ENCODE measurements at places on chromosomes 4 and X.

DNA sequence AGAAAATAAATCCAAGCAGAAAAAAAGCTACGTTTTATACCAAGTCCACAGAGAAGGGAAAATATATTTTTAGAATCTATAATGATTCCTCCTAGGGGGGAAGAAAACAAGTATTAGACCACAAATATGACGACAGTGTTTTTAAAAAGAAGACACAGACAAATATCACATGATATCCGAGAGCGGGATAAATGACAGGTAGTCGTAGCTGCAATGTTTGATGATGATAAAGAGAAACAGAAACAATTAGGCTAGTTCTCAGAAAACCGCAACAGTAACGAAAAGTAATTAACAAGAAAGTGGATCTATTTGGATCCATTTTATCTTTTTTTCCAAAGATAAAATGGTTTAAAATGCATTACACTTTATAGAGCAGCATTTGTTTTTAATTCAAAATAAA, 918 bp downstream of the HAUS3 start:
- H3K36me3 ChIP-seq: no peaks in the 10 kb centered on the region
- H3K4me1 ChIP-seq: peaks cover 62% of the 10 kb centered on the region
- no peak overlapping the region for H3K27ac ChIP-seq
- H3K4me3 ChIP-seq: peak overlapping the region; percentile 95

DNA sequence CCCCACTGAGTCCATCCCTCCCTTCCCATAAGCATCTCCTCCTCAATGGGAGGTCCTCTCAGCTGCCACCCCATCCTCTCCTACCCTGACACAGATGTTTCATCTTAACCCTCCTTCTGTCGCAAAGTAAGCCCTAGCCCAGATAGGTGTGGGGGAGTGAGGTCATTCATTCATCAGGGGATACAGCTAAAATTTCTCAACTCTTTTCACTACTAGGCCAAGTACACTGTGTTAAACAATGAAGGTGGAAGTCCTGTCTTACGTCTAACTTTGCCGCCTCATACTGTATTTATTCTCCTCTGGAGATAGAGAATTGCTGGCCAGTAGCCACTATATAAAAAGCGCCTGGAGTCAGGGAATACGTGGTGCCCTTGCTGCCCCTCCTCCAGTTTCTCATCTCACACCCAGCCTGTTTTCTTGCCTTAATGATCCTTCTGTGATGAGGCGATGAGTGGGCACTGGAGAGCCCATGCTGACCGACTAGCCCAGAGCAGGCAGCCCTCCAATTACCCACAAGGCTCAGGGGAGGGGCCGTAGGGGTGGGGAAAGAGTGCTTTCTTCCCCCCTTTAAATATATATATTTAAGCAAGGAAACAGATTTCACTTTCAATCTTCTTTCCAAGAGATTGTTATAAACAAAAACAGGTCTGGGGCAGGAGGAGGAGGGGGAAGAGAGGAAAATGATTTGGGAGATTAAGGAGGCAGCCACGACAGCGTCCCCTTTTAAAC, 149.5 kb downstream of the PJA1 start:
- H3K4me1 ChIP-seq: no peaks in the 10 kb centered on the region
- no peak overlapping the region for H3K27ac ChIP-seq
- no peak for DNase-seq
- no peaks in the 10 kb centered on the region for H3K36me3 ChIP-seq
- no peak overlapping the region for H3K4me3 ChIP-seq

GRCh38 chrX:46039526-46039925, 505.7 kb downstream of the ZNF674 start:
- H3K27ac ChIP-seq: no peak overlapping the region
- H3K27me3 ChIP-seq: no peaks in the 10 kb centered on the region
- no peak overlapping the region for H3K4me3 ChIP-seq
- H3K4me1 ChIP-seq: no peaks in the 10 kb centered on the region
- peaks cover 7% of the 10 kb centered on the region for H3K36me3 ChIP-seq

- no peaks in the 10 kb centered on the region for H3K36me3 ChIP-seq
- H3K4me3 ChIP-seq: no peak overlapping the region
- DNase-seq: no peak
- H3K27ac ChIP-seq: no peak overlapping the region
- H3K27me3 ChIP-seq: no peaks in the 10 kb centered on the region
- no peaks in the 10 kb centered on the region for H3K4me1 ChIP-seq
Measured at GRCh38 chr4:165418073-165418472, 39.3 kb downstream of the CPE start.

Data from neural crest cell (in vitro differentiated cells).